Kidney tubule cell (primary cell): ENCODE measurements at places on chromosomes 13 and 19.
A peak's percentile ranks its signal among the peaks of the same experiment; 100 is the strongest.

DNA sequence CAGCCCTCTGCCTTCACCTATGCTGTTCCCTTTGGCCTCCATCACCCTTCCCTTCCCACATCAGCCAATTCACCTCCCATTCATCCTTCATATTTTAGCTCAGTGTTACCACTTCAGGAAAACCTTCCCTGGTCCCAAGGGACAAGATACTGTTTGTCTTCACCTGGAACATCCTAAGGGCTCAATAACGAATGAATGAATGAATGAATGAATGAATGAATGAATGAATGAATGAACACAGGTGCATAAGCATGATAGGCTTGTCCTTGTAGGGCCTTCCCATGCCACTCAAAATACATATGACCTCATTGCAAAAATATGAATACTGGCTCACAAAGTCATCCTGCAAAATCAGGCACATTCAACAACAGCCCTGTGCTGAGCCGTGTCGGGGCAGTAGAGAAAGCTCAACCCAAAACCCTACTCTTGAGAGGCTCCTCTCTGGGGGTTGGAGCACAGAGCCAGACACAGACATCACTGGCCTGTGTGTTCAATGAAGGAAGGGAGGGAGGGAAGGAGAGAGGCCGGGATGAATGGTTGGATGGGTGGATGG lies 33.7 kb upstream of the TPM4 start:
- DNase-seq, result peak; percentile 20

DNA sequence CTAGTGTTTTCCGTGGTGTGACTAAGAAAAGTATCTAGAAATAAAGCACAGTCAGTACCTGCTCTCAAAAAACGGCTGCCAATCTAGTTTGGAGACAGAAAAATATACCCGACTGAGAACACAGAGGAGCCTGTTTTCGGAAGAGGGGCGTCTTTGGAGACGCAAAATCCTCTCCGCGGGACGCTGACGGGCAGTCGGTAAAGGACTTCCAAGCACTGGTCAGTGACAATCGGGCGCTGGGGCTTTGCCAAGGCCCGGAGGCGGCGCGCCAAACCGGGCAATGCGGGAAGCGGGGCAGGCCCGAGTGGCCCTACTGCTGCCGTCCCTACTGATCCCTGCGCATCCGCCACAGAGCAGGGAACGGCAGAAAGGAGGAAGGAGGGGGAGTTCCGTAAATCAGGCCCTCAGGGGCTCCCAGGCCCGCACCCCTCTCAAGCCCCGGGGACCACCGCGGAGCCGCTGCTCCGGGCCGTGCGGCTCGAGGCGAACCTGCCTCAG lies 588 bp upstream of the DPY19L3 start:
- DNase-seq, result peak; percentile 42

- DNase-seq, result peak; percentile 81
These were observed 43.7 kb downstream of the NUMBL start for GRCh38 chr19:40646743-40647254.

DNA sequence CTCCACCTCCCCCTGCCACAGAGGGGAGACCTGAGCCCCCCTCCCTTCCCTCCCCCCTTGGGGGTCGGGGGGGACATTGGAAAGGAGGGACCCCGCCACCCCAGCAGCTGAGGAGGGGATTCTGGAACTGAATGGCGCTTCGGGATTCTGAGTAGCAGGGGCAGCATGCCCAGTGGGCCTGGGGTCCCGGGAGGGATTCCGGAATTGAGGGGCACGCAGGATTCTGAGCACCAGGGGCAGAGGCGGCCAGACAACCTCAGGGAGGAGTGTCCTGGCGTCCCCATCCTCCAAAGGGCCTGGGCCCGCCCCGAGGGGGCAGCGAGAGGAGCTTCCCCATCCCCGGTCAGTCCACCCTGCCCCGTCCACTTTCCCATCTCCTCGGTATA lies 2.4 kb upstream of the APOE start:
- DNase-seq, result no peak

- peak; percentile 85 for DNase-seq
These were observed 52.4 kb upstream of the HTR2A start for GRCh38 chr13:46949211-46949610.

DNA sequence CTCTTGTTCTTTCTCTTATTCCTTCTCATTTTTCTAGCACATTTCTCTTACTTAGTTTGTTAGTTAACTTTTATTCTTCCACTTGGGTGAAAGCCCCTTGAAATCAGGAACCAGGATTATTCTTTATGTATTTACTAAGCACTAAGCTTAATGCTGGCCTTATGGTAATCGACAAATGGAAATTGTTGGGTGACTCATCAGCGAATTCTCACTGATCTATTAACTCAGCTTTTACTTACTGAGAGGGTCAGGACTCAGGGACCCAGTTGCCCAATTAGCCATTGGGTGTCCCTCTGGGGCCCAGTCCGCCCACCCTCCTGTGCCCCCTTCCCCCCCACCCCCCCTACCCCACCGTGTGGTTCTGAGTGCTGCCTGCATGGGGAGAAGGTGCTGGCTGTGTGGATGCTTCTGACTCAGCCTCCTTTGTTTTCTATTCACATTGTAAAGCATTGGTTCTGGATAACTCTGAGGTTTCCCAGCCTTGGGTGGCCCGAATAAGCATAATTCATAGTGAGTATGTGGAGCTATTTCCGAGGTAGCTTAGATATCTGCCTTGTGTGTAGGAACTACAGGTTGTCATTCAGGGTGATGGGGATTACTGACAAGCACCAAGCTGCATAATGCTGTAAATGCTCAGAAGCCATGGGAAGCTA lies 240.9 kb downstream of the FGF9 start:
- DNase-seq, result no peak

DNA sequence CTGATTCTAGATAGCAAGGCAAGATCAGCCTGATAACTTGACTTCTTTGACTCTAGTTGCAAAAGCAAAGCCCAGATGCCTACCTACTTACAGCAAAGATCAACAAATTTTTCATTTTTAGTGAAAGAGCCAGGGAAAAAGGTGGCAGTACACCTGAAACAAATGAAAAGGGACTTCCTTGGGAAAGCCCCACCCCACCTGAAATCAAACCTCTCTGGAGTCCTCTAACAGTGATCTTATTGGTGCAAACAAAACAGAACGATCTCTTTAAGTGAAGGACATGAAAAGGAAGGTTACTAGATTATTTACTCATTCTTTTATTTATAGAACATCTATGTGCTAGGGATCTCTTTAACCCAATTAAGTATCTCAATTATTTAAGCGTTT lies 507 bp upstream of the LCP1 start:
- DNase-seq, result no peak

DNA sequence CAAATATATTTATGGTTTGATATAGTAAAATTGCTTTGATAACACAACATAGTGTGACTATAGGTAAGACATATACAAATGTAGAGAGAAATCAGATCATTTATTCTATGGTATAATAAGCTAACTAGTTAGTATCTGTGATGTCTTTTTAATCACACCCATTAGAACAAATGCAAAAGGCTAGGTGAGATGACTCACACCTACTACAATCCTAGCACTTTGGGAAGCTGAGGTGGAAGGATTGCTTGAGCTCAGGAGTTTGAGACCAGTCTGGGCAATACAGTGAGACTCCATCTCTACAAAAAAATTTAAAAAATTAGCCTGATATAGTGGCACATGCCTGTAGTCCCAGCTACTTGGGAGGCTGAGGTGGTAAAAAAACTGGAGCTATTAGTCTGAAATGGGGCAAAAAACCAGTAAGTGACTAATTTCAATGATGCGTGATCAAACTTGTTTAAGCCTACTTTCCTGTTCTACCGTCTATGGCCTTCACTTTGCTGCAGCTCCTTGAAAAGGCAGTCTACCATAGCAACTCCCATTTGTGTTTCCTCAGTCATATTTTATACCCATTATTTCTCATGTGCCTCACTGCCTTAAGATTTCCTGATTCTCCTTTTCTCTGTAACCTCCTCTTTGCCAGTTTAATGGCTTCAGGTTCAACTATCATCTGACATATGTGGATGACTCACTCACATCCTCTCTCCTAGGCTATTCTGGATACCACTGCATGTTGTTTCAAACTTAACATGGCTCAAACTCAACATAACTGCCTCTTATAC lies 12.5 kb downstream of the ALG5 start:
- peak; percentile 50 for DNase-seq

DNA sequence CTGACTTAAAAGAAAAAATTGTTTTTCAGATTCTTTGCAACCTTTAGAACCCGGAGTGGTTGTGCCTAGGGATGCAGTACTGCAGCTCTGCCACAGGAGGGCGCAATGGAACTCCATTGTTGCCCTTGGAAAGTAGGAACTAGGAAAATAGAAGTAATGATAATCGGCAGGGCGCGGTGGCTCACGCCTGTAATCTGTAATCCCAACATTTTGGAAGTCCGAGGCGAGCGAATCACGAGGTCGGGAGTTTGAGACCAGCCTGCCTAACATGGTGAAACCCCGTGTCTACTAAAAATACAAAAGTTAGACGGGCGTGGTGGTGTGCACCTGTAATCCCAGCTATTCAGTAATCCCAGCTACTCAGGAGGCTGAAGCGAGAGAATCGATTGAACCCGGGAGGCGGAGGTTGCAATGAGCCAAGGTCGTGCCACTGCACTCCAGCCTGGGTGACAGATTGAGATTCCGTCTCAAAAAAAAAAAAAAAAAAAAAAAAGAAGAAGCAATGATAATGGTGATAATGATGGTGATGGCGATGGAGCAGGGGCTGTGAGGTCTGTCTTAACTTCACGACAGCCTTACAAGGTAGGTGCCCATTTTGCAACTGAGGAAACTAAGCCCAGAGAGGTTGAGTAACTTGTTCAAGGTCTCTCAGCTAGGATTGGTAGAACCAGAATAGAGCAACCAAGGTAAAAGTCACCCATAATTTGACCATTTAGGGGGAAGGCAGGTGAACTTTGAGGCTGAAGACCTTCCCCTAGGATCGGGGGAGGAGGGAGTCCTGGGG lies 5.5 kb upstream of the ADAMTS10 start:
- peak; percentile 35 for DNase-seq

DNA sequence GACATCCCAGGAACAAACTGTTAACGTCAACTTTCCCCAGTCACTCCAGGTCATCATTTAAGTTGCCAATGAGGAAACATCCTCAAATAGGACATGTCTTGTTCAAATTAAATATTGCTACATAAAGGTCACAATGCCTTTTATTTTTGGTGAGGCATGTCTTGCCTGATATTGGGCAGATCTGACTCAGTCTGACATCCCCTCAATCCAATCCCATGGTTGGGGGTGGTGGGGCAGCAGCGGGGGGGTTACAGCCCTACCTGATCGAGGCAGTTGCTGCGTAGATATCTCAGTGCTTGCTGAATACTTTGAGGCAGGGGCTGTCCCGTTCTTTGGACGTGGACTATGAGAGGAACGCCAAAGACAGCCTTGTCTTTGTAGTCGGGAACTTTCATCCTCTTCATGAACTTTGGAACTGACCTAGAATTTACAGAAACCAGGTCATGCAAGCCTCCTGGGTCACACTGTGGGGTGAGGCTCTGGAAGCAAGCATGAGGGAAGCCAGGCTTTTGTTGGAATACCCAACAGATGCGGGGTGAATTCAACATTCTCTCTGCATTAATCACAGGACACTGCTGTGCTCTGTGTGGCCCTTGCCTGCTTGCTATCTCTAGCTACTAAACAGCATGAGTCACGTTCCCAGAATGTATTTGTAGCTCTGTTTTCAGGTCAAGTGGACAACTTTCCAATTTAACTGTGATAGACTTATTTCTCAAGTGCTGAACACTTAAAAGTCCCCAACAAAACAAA lies 109.8 kb downstream of the KL start:
- peak; percentile 94 for DNase-seq

GRCh38 chr19:33468361-33469170 lies 53.0 kb downstream of the PEPD start:
- DNase-seq, result no peak

- DNase-seq, result peak; percentile 47
These were observed 109.5 kb upstream of the TSC22D1 start for GRCh38 chr13:44685641-44686040.

GRCh38 chr13:98214707-98215106 lies 37.6 kb upstream of the RNF113B start:
- DNase-seq, result peak; percentile 75

DNA sequence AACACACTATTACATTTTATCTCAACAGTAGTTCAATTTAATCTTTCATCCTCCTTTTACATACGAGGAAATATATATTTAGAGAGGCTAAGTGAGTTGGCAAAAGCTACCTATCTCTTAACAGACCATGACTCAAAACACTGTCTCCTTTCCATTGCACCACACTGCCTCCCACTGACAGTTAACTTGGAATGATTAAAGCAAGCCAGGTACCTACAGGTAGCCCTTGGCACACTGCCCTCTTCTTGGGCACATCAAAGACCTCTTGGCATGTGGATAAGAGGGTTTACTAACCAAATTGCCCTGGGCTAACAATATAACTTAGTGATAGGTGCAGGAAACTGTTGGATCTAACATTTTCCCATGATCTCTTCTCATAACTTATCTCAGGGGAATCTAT lies 1.8 kb downstream of the ABHD13 start:
- DNase-seq, result peak; percentile 61

DNA sequence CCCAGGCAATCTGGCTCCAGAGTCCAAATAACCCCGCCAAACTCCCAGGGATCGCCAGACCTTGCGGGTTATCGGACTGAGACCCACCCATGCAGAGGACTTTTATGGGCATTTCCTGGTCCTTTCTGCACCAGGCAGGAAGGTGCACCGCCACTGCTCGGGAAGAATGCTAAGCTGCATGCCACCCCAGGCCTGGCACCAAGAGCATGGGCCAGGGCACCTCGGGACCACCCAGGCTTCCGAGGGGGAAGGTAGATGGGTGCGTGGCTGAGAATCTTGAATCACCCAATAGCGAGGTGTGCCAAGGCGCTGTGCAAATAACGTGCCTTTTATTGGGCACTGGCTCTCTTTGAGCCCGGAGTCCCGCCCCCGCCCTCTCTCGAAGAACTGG lies 422 bp upstream of the ZNF575 start:
- no peak for DNase-seq

DNA sequence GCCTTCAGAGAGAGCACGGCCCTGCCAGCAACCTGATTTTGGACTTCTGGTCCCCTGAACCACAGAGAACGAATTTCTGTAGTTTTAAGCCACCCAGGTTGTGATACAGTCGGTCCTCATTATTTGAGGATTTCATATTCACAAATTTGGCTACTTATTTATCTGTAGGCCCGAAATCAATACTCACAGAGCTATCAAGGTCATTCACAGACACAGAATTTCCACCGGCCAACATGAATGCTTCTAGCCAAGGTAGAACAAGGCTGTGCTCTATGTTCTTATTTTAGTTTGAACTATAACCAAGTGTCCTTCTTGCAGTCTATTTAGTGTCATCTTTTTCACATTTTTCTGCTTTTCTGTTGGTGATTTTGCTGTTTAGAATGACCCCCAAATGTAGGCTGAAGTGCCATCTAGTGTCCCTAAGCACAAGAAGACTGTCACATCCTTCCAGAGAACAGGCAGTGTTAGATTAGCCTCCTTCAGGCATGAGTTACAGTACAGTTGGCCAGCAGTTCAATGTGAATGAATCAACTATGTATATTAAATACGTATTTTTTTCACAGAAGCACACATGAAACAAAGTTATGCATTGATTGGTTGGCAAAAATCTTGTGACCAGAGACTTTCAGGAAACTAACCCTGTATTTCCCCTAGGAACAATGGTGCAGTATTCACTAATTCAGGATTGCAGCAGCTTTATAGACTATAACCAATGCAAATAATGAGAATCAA lies 63.5 kb downstream of the C13orf42 start:
- DNase-seq, result no peak

GRCh38 chr13:59086147-59086546 lies 1077.6 kb downstream of the DIAPH3 start:
- peak; percentile 85 for DNase-seq
